ENCODE measurements at places on chromosomes 13 and 19.

- DNase-seq = no peak
Observed at GRCh38 chr13:79267560-79267959, 138.5 kb downstream of the RBM26 start.

DNA sequence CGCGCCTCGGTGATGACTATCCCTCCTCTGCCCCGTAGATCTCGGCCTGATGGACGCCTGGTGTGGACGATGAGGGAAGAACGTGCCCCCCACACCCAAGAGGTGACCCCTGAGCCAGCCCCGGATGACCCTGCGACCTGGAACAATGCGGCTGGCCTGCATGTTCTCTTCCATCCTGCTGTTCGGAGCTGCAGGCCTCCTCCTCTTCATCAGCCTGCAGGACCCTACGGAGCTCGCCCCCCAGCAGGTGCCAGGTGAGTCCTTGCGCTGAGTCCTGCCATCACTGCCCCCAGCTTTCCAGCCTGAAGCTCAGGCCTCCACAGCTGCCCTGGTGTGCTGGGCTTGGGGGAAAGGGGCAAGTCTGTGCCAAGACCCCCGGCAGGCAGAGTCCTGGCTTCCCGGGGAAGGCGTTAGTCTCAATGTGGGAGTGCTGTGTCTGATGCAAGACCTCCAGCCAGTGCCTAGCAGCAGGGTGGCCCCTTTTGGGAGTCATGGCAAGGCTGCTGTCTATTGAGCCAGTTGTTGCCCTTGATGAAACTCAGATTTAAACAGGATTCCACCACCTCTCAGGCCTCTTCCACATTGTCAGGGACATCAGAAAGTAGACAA is 67.5 kb downstream of the CHST8 start:
- no peak for DNase-seq

GRCh38 chr13:99357941-99358340 is 50.7 kb upstream of the GPR183 start:
- no peak for DNase-seq

DNA sequence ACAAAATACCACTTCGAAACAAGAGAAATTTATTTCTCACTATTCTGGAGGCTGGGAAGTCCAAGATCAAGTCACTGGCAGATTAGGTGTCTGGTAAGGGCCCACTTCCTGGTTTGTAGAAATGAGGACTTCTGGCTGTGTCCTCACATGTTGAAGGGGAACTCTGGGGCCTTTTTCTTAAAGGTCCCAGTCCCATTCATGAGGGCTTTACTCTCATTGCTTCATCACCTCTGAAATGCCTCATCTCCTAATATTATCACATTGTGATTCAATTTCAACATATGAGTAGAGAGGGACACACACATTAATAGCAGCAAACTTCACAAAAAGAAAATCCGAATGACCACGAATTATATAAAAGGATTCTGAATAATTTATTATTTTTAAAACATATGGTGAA is 21.6 kb upstream of the SIGLEC14 start:
- no peak for DNase-seq

DNA sequence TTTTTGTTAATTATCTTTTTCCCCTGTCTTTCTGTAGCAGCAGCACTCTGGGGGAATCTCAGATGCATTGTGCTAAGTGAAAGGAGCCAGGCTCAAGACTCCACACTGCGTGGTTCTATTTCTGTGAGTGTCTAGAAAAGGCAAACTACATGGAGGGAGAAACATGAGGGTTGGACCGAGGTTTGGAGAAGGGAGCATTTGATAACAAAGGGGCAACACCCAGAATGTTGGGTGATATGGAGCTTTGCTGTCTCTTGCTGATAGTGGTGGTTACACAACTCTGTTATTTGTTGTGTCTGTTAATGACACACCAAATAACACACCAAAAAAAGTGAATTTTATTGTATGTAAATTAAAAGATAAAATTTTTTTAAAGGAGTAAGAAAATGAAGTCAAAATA is 107.8 kb downstream of the COL4A2 start:
- DNase-seq = no peak

- peak; percentile 2 for DNase-seq
Observed at GRCh38 chr13:63393112-63393511, 1977.5 kb upstream of the PCDH20 start.

- DNase-seq = no peak
Observed at GRCh38 chr19:43132696-43133095, 50.2 kb upstream of the PSG2 start.

DNA sequence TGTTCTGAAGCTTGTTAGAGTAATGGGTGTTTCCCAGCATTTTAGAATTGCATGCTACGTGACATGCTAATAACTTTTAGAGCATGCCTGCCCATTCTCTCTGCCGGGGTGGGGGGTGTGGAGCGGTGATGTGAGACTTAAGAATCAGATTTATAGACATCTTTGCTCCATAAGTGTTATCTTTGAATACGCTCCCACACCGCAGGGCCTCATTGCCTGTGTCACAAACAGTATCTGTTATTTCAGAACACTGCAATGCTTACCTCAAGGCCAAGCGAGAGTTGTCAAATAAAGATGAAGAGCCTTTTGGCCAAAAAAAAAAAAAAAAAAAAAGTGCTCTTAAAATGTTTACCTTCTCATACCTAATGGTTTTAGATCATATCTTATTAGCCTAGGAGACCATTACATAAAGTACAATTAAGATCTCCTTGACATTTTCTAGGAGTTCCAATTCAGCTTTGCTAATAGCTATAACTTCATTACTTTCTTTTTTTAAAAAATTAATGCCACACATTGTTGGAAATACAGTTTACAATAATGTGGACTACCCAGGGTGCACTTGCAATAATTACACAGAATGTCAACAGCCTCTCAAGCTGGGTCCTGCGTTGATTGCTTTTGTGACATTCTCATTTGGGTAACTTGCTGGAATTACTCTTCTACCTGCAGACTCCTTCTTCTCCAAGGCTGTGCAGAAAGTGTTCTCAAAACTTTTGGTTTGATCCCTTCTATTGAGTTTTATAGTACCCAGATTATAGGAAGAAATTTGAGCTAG is 525.3 kb downstream of the KLF12 start:
- DNase-seq = no peak

- no peak for DNase-seq
Observed at GRCh38 chr13:113086991-113087922, 18.3 kb upstream of the F7 start.

GRCh38 chr13:27311518-27312210 is 41.0 kb downstream of the RASL11A start:
- DNase-seq = no peak

GRCh38 chr13:22187329-22187728 is 516.5 kb downstream of the FGF9 start:
- DNase-seq = no peak

- peak; percentile 57 for DNase-seq
Observed at GRCh38 chr19:20423381-20424197, 142.0 kb downstream of the ZNF737 start.

- no peak for DNase-seq
Observed at GRCh38 chr13:73631411-73631810, 502.8 kb downstream of the KLF12 start.

Measured in RPMI8226 (cell line).